ENCODE measurements at places on chromosomes 7 and 10.

DNA sequence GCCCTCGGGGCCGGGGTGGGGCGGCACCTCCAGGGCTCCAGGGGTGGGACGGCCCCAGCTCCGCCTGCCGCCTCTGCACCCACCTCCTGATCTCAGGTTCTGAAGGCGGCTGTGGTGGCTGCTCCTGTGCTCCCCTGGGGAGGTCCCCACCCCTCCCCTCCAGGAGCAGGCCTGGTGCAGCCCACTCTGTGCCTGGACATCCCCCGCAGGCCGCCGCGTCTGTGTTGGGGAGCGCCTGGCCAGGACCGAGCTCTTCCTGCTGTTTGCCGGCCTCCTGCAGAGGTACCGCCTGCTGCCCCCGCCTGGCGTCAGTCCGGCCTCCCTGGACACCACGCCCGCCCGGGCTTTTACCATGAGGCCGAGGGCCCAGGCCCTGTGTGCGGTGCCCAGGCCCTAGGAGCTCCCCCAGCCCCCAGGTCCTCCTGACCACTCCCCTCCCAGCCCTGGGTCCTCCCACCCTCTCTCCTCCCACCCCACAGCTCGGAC lies 5.5 kb downstream of the CYP2W1 start:
- no peak for DNase-seq

DNA sequence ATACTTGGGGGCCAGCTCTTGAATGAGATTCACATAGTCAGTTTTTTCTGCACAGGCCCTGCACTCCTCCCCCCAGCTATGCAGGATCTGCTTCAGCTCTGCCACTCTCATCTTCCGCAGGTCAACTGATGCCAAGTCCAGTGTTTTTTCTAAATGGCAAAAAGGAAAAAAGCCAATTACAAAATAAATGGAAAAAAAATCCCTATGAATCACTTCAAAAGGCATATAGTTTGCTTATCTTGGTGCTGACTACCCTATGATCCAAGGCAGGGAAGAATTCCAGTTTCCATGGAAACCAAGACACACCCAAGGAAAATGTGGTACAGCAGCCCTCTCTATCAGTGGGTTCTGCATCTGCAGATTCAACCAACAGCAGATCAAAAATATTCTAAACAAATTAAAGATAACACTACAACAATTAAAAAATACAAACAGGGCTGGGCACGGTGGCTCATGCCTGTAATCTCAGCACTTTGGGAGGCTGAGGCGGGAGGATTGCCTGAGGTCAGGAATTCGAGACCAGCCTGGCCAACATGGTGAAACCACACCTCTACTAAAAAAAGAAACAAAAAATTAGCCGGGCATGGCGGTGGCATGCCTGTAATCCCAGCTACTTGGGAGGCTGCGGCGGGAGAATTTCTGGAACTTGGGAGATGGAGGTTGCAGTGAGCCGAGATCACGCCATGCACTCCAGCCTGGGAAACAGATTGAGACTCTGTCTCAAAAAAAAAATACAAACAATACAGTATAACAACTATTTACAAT lies 17.6 kb downstream of the CDNF start:
- DNase-seq = no peak

DNA sequence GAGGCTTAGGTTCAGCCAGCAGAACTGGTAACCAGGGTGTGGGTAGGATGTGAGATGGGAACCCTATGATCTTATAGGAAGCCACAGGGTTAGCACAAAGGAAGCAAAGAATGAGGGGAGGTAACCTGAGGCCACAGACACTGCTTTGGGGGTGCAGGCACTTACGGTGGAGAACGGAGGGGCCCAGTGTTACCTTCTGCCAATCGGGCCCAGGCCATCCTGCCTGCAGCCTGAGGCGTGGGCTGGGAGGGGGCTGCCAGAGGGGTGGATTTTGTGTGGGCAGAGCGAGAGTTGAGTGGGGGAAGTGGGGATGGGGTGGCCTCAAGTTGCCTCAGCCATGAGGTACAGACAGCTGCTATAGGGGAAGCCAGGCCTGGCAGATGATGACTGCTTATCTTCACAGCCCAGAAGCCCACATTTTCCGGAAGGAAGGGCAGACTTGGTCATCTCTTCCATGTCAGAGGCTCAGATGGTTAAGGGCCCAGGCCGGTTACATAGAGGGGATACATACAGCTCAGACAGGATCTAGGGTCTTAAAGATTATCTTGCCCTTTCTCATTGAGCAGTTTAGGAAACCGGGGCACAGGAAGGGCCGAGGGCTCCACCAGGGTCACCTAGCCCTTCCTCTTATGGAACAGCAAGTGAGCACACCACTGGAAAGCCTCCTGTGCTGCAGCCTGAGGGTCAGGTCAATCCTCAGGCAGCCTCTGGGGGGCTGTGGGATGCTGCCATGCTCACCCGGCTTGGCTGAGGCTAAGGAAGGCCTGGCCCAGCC lies 24.4 kb upstream of the VSIR start:
- DNase-seq = no peak

DNA sequence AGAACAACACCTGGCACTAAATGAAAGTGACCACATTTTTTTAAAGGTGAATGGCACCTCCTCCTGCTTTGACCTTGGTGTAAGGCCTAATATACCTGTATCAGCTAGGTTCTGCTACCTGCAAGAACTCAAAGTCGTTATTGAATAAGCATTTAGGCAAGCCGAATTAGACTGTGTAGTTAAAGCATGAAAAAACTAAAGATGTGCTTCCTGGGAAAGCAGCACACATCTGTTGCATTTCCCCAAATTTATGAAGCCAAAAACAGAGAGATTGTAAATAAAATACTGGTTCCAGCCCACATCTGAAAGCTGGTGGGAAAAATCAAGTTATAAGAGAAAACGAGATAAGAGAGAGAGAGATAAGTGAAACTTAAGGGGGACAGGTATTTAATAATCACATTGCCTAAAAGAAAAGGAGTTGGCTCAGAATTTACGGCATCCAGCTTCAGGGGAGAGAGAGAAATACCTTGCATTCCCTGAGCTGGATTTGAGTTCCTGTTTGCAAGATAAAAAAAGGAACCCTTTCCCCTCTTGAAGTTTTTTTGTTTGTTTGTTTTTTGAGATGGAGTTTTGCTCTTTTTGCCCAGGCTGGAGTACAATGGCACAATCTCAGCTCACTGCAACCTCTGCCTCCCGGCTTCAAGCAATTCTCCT lies 1.8 kb upstream of the XPNPEP1 start:
- no peak for DNase-seq

DNA sequence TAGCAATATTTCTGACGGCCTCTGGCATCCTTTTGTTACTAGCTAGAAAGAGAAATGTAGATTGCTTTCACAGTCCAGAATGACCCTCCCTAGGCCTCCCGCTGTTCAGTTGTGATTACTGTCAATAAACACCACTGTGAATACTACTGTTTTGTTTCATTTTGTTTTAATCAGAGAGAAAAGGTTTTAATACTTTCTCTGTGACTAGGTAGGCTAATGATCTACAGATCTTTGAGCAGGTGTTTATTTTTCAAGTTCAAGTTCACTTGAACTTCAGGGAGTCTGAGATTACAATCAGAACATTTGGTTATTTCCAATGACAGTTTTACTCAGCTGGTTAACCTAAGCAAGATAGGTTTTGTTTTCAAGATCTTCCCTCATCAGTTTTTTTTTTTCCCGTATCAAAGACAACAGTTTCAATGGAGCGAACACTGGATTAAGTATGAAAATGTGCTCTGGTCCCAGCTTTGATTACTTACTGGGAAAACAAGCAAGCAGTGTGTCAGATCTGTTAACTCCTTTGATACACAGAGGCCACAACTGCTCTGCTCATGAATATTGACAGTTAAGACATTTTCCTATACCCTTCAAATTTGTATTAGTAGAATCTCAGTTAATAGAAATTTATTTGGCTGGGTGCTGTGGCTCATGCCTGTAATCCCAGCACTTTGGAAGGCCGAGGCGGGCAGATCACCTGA lies 34.8 kb downstream of the VKORC1L1 start:
- DNase-seq = no peak

GRCh38 chr10:66102756-66103155 lies 823.1 kb upstream of the LRRTM3 start:
- no peak for DNase-seq

Measured in CD4-positive, alpha-beta T cell treated with Interleukin-2 at 100 ng/mL for 4 hours (primary cell).